ELF-1 (cell line): ENCODE measurements at places on chromosomes 11 and 22.

GRCh38 chr11:35363854-35364780 is 55.2 kb downstream of the SLC1A2 start:
- DNase-seq, result no peak

- DNase-seq, result no peak
These were observed 98.8 kb downstream of the PRR5L start for GRCh38 chr11:36394926-36395325.

GRCh38 chr22:35582218-35582860 is 34.8 kb downstream of the MB start:
- no peak for DNase-seq

- peak; percentile 55 for DNase-seq
These were observed 28.1 kb downstream of the IGSF9B start for GRCh38 chr11:133928628-133929059.

GRCh38 chr11:18798799-18799469 is 7.3 kb upstream of the PTPN5 start:
- DNase-seq, result no peak

GRCh38 chr22:21855676-21856075 is 11.8 kb downstream of the MAPK1 start:
- DNase-seq, result no peak

- DNase-seq, result no peak
These were observed 1.9 kb downstream of the DPAGT1 start for GRCh38 chr11:119099711-119100110.

DNA sequence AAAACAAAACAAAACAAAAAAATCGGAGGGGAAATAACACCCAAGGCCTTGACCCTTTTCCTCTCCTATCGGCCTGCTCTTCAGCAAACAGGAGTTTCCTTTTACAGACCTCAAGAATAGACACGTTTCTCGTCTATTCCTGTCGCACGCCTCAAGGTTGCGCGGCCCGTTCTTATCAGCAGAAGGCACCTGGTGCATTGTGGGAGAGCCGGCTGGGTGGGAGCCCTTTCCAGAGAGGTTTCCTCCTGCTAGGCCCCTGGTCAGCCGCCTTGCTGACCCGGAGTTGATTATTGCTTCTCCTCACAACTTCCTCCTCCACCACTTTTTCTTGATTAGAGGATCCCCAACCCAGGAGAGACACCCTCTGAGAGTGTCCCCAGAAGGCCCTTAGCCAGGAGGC is 497.3 kb downstream of the MIAT start:
- no peak for DNase-seq

DNA sequence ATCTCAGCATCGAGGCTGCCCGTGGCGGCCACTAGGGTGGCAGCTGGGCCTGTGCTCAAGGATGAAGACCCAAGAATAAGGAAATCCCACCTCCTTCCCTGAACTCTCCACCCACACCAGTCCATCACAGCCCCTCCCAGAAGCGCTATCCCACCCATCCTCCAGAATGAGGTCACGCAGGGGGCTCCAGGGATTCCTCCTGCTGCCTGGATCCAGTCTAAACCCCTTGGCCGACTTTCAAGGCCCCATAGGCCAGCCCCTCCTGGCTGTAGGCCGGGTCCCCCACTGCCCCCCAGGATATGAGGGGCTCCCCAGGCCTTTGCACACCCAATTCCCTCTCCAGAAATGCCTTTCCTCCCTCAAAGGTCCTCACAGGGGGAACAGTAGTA is 19.0 kb upstream of the SCGB1A1 start:
- DNase-seq, result peak; percentile 63

DNA sequence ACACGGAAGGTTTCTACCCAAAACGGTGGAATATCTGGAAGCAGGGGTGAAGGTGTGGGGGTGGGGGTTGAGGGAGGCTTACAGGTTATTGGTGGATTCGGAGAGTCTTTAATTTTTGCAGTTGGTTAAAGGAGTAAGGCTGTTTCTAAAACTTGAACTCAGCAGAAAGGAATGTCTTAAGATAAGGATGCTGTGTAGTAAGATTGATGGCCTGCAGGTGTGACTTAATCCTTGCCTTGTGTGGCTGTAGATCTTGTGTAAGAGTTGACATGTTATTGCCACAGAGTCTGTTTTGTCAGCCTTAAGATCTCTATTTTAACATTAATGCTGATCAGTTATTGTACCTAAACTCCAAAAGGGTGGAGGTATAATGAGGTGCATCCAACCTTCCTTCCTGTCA is 16.4 kb upstream of the OR6M1 start:
- DNase-seq, result peak; percentile 16

DNA sequence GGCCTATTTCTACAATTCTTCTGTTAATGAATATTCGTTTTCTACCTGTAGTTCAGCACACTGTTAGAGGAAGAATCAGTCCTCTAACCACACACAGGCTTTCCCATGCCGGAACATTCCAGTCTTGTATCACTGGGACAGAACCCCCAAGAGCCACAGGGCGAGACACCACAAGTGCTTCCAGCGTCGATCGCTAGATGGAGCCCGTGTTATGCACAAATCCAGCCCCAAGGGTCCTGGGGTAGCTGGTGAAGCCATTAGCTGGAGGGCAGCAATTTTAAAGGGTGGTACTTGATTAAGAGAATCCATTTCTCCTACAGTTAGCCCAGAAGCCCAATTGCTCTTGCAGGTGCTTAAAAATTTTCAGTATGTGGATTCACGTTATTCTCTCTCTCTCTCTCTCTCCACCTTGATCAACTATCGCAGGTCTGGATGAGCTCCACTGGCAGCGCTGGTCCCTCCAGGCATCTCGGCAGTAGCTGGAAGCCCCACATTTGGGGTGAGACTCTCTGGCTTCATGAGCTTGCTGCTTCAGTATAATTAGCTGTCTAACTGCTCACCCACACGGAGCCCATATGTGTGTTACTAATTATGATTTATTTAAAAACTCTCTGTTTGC is 148.2 kb upstream of the SNX19 start:
- DNase-seq, result peak; percentile 95

DNA sequence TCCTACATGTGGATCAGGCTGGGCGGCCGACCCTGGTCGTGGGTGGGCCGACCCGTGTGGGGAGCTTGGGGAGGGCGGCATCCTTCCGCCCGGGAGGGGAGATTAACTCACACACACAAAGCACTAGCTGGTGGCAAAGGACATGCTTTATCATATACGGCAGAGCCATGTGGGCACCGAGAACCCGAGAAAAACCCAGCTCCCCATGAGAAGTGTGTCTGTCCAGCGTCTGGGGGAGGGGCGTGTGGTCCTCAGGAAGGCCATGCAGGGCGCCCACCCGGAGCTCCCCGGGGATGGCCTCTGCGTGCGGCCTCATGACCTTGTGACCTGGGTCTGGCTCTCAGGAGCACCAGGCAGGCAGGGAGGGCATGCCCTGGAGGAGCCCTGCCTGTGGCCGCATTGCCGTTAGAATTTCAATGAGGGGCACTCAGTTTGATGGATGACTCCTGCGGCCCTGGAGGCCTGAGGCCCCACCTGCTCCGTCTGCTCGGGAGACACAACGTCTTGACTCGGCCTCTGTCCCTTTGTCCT is 39.4 kb upstream of the TOLLIP start:
- DNase-seq, result peak; percentile 84

GRCh38 chr11:87972133-87972532 is 203.1 kb downstream of the RAB38 start:
- DNase-seq, result no peak

DNA sequence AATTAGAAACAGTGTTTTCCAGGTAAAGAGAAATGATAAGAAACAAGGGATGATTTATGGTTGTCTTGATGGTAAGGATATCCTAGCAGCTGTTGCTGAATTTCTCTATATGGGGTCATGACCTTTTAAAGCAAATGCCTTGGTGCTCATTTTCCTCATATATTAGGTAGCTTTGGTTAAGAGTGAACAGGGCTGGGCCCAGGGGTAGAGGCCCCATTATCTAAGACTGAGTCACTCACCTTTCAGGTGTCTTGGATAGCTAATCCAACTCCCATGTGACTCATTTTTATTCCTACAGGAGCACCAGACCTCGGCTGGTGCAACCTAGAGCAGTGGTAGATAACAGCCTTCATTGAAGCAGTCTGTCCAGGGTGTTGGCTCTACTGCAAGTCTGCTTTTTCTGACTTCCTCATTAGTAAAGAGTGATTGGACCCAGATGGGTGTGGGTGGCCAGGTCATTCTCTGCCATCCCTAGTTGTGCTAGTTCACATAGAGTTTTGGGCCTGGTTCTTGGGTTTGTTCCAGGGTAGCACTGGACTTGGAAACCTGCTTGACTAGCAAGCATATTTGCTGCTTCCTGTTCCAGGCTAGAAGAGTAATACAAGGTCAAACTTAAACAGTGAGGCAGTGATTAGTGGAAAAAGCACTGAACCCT is 37.4 kb downstream of the CTNND1 start:
- DNase-seq, result peak; percentile 60

DNA sequence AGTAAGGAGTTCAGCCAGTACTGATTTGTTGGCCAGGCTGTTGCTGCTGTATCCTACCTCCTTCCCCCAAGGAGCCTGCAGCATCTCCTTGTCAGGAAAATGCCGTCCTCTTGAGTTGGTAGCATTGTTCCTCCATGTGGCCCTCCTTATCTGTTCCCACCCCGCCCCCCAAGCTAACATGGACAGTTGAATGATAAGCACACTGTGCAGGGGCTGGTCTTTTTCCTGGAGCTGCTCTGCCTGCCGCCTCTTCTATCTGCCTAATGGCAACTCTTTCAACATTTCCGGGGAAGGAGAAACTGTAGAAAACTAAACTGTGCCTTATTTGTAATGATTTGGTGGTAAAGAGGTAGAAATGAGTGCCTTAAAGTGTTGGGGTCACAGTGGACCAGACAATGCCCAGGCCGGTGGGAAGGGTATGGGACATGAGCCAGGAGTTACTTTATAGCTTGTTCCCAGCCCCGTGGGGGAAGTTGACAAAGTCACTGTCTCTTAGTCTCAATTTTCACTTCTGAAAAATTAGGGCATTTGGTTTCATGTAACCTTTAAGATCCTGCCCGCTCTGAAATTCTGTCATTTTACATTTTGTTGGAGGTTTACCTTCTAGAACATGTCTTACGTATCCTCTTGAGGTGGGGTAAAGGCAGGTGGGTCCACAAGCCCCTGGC is 4.5 kb downstream of the FAM118A start:
- peak; percentile 50 for DNase-seq

- peak; percentile 71 for DNase-seq
These were observed 86.6 kb downstream of the DGCR2 start for GRCh38 chr22:19035474-19036228.

- no peak for DNase-seq
These were observed 103.5 kb downstream of the KCNA4 start for GRCh38 chr11:29913352-29913751.

DNA sequence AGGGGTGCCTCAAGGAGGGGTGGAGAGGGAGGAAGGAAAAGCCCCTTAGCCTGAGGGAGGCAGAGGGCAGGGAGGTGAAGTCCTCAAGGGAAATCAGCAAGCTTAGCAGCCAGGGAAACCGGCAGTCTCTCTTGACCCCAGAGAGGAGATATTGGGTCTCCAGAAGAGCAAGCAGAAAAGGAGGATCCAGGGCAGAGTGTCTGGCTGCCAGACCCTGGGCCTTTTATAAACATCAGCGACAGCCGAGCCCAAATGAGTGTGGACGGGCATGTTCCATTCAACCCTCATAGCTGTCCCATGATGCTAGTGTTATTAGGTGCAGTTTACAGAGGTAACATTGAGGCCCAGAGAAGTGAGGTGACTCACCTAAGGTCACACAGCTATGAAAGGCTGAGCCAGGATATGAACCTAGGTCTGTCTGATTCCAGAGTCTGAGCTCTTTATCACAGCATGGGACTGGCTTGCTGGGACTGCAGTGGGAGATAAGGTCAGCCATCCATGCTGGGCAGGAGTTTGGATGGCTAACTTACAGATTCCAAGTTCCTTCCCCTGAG is 9.3 kb downstream of the PRDM11 start:
- no peak for DNase-seq

- DNase-seq, result peak; percentile 48
These were observed 100.2 kb upstream of the OR4C13 start for GRCh38 chr11:49851971-49852389.

DNA sequence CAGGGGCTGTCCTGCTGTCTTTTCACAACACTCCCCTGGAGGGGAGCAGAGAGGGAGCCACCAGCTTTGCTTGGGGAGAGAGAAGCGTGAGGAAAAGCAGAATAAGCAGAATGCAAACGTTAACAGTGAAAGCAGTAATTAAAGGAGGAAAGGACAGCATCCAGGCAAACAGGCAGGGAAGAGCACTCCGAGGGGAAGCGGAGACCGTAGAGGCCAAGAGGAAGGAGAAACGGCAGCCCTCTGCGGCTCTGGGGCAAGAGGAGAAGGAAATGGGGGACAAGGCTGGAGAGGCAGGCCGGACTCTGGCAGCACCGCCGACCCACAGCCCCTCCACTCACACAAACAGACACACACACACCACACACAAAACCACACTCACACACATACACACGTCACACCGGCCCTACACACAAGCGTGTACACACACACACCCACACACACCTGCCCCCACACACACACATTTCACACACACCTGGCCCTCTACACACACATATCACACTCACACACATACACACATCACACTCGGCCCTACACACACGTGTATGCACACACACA is 449.8 kb downstream of the SOX6 start:
- DNase-seq, result peak; percentile 25

- no peak for DNase-seq
These were observed 7.0 kb downstream of the RPL3 start for GRCh38 chr22:39312410-39312809.

- peak; percentile 80 for DNase-seq
These were observed 20.0 kb upstream of the RAB39A start for GRCh38 chr11:107908211-107908610.

DNA sequence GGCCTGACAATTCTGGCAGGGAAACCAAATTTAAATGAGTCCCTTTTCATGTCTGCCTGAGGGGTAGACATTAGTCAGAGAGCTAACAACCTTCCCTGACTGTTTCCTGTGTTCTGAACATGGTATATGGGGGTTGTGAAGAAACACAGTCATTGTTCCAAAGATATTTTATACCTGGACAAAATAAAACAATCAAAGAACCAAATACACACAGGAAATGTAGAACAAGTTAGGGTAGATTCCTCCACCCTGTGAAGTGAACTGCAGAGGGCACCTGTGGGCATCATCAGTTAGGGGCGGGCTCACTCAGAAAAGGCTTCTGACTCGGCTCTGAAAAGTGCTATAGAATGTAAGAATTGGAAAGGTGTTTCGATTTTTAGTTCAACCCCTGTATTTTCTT is 231.9 kb upstream of the CADM1 start:
- DNase-seq, result no peak
